ENCODE measurements at places on chromosomes 6 and 20. TPM values are rescaled to one million over a fixed set of nuclear protein-coding genes. Genes with fewer than 3 reads are reported as not detected.

GRCh38 chr6:71262914-71263313, 25.7 kb upstream of the OGFRL1 start:
- H3K36me3 ChIP-seq, result no peaks in the 10 kb centered on the region
- no peak for DNase-seq

TMEM170B gene
- 2.7 TPM for total RNA-seq

GRCh38 chr6:77633471-77633870, 19.4 kb upstream of the MEI4 start:
- no peaks in the 10 kb centered on the region for H3K4me1 ChIP-seq
- H3K36me3 ChIP-seq, result no peaks in the 10 kb centered on the region

GRCh38 chr6:166031275-166031674, 136.4 kb downstream of the TBXT start:
- H3K27ac ChIP-seq, result no peak overlapping the region
- H3K4me1 ChIP-seq, result no peaks in the 10 kb centered on the region
- no peak overlapping the region for H3K4me3 ChIP-seq
- no peaks in the 10 kb centered on the region for H3K36me3 ChIP-seq
- DNase-seq, result no peak
- H3K27me3 ChIP-seq, result no peaks in the 10 kb centered on the region

DNA sequence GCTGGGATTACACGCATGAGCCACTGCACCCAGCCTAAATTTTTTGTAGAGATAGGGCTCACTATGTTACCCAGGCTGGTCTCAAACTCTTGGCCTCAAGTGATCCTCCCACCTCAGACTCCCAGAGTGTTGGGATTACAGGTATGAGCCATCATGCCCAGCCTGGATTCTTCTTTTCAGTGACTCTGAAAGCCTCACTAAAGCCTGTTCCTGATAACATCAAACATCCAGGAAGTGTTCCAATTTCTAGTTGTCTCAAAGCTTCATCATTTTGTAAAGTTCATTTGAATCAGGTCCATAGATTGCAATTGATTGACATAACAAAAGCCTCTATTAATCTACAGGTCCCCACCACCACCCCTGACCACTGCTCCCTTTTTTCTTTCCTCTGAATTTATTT, 29.2 kb upstream of the CHMP4B start:
- no peak for DNase-seq
- no peaks in the 10 kb centered on the region for H3K36me3 ChIP-seq
- H3K27ac ChIP-seq, result no peak overlapping the region
- H3K4me1 ChIP-seq, result no peaks in the 10 kb centered on the region
- no peaks in the 10 kb centered on the region for H3K27me3 ChIP-seq
- no peak overlapping the region for H3K4me3 ChIP-seq

- H3K27ac ChIP-seq, result no peak overlapping the region
- no peak for DNase-seq
- no peak overlapping the region for H3K4me3 ChIP-seq
- no peaks in the 10 kb centered on the region for H3K36me3 ChIP-seq
These were observed 15.9 kb downstream of the KIZ start for GRCh38 chr20:21141825-21142224.

DNA sequence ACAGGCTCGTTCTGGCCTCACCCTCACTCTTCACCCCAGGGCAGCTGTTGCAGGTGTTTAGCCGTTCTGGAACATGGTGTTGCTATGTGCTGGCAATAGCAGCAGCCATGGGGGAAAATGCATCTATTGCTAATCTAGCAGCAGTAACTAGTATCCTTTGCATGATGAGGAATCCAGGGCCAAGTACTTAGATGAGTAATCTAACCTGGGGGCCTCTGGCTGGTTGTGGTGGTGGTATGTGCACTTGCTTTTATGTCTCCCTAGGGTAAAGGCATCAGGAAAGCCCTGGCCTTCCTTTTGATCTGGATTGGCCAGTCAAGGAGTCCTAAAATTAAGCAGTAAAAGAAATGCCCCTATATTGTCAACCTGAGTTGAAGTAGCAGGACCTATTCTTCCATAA, 594.5 kb upstream of the MAP3K7 start:
- no peak for DNase-seq
- no peaks in the 10 kb centered on the region for H3K36me3 ChIP-seq
- H3K27ac ChIP-seq, result no peak overlapping the region
- no peaks in the 10 kb centered on the region for H3K4me1 ChIP-seq
- no peak overlapping the region for H3K4me3 ChIP-seq

DNA sequence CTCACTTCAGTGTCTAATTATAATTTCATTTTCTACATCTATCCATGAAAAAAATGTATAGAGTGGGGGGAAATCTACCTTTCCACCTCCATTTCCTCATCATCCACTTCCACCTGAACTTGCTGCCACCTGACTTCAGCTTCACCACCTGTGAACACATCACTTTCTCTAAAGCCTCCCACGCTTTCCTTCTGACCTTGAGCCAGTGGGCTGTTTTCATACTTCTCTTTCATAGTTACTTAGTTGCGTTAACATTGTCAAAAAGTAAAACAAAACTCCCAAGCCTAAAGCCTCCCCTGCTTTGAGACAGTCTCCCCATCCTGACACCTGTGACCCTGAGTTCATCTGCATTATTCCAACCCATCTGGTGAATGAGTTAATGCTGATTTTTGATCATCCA, 47.3 kb downstream of the KLHL31 start:
- no peaks in the 10 kb centered on the region for H3K27me3 ChIP-seq
- H3K27ac ChIP-seq, result no peak overlapping the region
- H3K36me3 ChIP-seq, result no peaks in the 10 kb centered on the region
- H3K4me3 ChIP-seq, result no peak overlapping the region
- H3K4me1 ChIP-seq, result no peaks in the 10 kb centered on the region

DNA sequence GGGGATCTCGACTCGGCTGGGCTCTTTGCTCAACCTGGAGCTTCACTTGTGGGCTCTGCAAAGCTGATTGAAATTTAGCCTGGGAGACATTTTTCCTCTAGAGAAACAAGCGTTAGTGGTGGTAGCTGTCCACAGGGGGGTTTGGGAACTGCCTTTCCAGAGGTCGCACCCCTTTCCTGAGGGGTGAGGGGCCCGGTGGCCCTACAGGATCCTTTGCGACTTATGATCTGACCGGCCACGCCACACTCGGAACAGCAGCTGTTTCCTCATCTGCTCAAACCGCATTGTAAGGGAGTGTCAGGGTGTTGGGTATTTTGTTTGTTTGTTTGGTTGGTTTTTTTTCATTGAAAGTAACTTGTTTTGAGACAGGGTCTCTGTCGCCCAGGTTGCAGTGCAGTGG, 21.0 kb downstream of the PNLDC1 start:
- H3K27me3 ChIP-seq, result no peaks in the 10 kb centered on the region
- no peak overlapping the region for H3K27ac ChIP-seq
- no peak overlapping the region for H3K4me3 ChIP-seq
- H3K4me1 ChIP-seq, result no peaks in the 10 kb centered on the region
- no peak for DNase-seq

NOX3 gene
- total RNA-seq, result not detected

GRCh38 chr6:25519856-25520255, 132.2 kb upstream of the SCGN start:
- H3K36me3 ChIP-seq, result no peaks in the 10 kb centered on the region
- no peak for DNase-seq
- no peaks in the 10 kb centered on the region for H3K4me1 ChIP-seq

DNA sequence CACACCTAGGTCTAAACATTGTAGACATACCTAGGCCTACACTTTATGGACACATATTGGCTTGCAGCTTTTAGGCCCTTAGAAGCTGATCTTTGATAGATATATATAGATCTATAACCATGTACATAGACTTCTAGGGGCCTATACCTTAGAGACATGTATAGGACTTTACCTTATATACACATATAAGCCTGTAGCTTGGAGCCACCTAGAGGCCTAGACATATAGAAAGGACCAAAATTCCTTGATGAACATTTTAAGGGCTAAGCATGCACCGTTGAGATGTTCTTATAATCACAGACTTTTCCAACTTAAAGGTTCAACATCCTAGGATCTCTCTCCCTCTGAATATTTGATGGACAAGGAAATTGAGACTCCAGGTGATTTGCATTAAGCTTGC, 371.7 kb upstream of the SASH1 start:
- no peaks in the 10 kb centered on the region for H3K4me1 ChIP-seq
- DNase-seq, result no peak
- no peaks in the 10 kb centered on the region for H3K27me3 ChIP-seq
- H3K4me3 ChIP-seq, result no peak overlapping the region
- no peaks in the 10 kb centered on the region for H3K36me3 ChIP-seq
- no peak overlapping the region for H3K27ac ChIP-seq

OR2H1 gene
- total RNA-seq, result not detected

PDE7B gene
- 4.7 TPM for total RNA-seq

VSTM2L gene
- total RNA-seq, result 69.5 TPM

- H3K36me3 ChIP-seq, result no peaks in the 10 kb centered on the region
- no peaks in the 10 kb centered on the region for H3K27me3 ChIP-seq
- H3K4me3 ChIP-seq, result no peak overlapping the region
- no peak for DNase-seq
- H3K27ac ChIP-seq, result no peak overlapping the region
- no peaks in the 10 kb centered on the region for H3K4me1 ChIP-seq
These were observed 629.7 kb upstream of the IMPG1 start for GRCh38 chr6:76702187-76702586.

DNA sequence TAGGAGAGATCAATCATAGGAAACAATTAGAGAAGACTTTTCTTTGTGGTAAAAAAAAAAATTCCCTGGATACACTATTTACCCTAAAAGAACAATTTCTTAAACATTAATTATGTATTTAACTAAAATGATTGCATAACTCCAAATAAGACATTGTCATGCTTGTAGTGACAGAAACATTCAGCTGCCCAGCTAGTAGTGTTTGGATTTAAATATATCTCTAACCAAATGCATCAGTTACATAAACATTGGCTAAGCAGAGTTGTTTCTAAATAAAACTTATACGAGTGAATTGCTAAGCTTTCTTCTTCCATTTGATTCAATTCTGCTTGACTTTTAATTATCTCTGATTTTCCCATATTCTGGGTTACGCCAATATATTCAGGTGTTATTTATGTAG, 23.7 kb downstream of the MLIP start:
- no peak overlapping the region for H3K27ac ChIP-seq

TCP11 gene
- total RNA-seq, result 33.3 TPM

ZNF831 gene
- 1.1 TPM for total RNA-seq

Data from prostate gland (tissue), 2 donors.